ENCODE measurements at places on chromosomes 2 and 18. TPM values are rescaled to one million over a fixed set of nuclear protein-coding genes. Genes with fewer than 3 reads are reported as not detected.

- no peaks in the 10 kb centered on the region for H3K27me3 ChIP-seq
- H3K27ac ChIP-seq = no peak overlapping the region
- H3K4me1 ChIP-seq = no peaks in the 10 kb centered on the region
- no peak overlapping the region for H3K4me3 ChIP-seq
- H3K36me3 ChIP-seq = no peaks in the 10 kb centered on the region
Measured at GRCh38 chr2:188573453-188573852, 281.8 kb downstream of the GULP1 start.

The CAVIN2 gene
- polyA plus RNA-seq = 2.7 TPM

The ACADL gene
- polyA plus RNA-seq = not detected

The GALNT3 gene
- polyA plus RNA-seq = 7.4 TPM

DNA sequence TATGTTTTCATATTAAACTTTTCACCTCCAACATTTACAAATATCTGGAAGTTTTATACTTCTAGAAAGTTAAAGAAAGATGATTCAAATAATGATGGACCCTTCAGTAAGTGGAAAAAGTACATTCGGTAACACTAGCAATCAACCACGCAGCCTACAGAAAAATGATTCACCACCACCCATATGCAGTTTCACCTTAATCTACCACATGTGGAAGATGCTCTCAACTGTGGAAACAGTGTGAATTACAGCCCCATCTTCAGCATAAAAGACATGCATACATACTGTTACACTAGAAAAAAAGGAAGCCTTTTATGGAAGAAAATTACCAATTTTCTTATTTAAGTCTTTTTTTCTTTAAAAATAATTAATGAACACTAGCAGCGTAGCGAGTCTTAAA lies 1.1 kb downstream of the SLC38A11 start:
- H3K27ac ChIP-seq = no peak overlapping the region
- peaks cover 2% of the 10 kb centered on the region for H3K27me3 ChIP-seq
